ENCODE measurements at places on chromosomes 7 and 10.

DNA sequence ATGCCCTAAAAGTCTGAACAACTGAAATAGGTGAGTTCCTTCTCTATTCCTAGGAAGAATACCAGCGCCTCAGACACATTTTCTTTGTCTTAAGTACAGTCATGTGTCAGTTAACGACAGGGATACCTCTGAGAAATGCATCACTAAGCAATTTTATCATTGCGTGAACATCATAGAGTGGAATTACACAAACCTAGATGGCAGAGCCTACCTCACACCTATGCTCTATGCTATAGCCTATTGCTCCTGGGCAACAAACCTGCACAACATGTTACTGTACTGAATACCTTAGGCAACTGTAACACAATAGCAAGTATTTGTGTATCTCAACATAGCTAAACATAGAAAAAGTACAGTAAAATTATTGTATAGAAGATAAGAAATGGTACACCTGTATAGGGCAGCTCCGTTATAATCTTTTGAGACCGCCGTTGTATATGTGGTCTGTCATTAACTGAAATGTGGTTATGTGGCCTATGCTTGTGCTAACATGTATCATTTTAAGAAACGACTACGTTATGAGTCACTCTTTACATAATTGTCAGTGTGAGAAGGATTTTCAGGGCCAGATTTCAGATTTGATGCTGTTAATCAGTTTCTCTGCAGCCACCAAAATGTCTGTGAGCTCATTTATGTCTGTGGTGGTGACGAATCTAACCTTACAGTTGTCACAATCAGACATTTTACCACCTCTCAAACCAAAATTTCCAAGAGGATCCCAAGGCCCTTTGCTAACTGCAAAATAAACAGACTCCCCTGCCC lies 66.1 kb upstream of the STK17A start:
- no peak overlapping the region for H3K27ac ChIP-seq
- no peaks in the 10 kb centered on the region for H3K4me1 ChIP-seq
- no peaks in the 10 kb centered on the region for H3K27me3 ChIP-seq
- H3K36me3 ChIP-seq, result no peaks in the 10 kb centered on the region
- no peak overlapping the region for H3K4me3 ChIP-seq
- no peak for DNase-seq

DNA sequence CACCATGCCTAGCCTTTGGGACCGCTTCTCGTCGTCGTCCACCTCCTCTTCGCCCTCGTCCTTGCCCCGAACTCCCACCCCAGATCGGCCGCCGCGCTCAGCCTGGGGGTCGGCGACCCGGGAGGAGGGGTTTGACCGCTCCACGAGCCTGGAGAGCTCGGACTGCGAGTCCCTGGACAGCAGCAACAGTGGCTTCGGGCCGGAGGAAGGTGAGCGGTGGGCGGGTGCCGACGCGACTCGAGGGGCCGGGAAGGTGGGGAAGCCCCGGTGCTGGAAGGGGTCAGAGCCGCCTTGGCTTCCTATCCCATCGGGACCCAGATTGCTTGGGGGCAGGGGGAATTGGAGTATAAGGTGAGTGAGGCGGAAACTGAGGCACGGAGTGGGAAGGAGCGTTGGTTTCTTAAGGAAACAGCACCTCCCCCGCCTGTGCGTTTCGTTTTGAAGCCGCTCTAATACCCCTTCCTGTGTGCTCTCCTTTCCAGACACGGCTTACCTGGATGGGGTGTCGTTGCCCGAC lies 547 bp downstream of the DDIT4 start:
- no peak for DNase-seq
- H3K36me3 ChIP-seq, result peaks cover 3% of the 10 kb centered on the region
- no peaks in the 10 kb centered on the region for H3K27me3 ChIP-seq

DNA sequence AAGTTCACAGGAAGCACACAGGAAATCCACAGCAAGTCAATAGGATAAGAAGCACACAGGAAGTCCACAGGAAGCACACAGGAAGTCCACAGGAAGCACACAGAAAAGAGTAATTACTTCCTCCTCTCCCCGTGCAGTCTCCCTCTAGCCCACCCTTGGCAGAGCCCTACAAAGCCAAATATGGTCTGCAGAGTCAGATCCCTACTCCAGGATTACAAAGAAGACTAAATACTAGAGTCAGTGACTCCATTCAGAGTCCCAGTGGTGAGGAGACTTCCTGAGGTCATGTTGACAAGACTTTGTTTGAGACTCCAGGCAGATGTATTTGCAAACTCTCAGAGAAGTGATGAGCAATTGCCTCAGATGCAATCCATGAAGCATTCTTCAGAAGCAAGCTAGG lies 398.6 kb upstream of the AUTS2 start:
- no peaks in the 10 kb centered on the region for H3K27me3 ChIP-seq
- H3K36me3 ChIP-seq, result no peaks in the 10 kb centered on the region

DNA sequence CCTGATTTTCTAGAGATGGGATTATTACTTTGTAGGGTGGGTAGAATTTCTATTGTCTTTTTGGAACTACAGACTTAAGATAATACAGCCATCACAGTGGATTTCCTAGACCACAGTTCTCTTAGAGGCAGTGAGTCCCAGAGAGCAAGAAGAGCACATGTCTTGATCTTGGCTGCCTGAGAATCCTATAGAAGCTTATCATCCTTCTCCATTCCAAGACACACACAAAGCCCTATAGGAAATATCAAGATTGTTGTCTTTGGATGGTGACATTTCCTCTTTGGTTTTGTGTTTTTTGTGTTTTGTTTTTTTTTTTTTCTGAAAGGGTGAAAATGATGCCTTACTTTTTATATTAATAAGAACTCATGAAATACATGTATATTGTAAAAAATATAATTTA lies 143.1 kb downstream of the AHR start:
- H3K4me1 ChIP-seq, result peaks cover 7% of the 10 kb centered on the region
- H3K36me3 ChIP-seq, result no peaks in the 10 kb centered on the region
- no peaks in the 10 kb centered on the region for H3K27me3 ChIP-seq
- no peak overlapping the region for H3K27ac ChIP-seq
- no peak for DNase-seq

- no peaks in the 10 kb centered on the region for H3K27me3 ChIP-seq
- H3K36me3 ChIP-seq, result no peaks in the 10 kb centered on the region
- H3K4me3 ChIP-seq, result no peak overlapping the region
- no peaks in the 10 kb centered on the region for H3K4me1 ChIP-seq
- H3K27ac ChIP-seq, result no peak overlapping the region
- DNase-seq, result no peak
Observed at GRCh38 chr7:9488555-9488954, 1055.1 kb downstream of the NXPH1 start.

GRCh38 chr10:79028451-79029010 lies 40.2 kb upstream of the ZMIZ1 start:
- no peak overlapping the region for H3K4me3 ChIP-seq
- H3K36me3 ChIP-seq, result no peaks in the 10 kb centered on the region
- no peaks in the 10 kb centered on the region for H3K4me1 ChIP-seq
- no peaks in the 10 kb centered on the region for H3K27me3 ChIP-seq
- no peak overlapping the region for H3K27ac ChIP-seq

- no peak overlapping the region for H3K4me3 ChIP-seq
- H3K27me3 ChIP-seq, result no peaks in the 10 kb centered on the region
- no peak for DNase-seq
Observed at GRCh38 chr7:148747274-148747673, 48.6 kb downstream of the CUL1 start.

- no peaks in the 10 kb centered on the region for H3K36me3 ChIP-seq
- no peak overlapping the region for H3K4me3 ChIP-seq
- no peaks in the 10 kb centered on the region for H3K27me3 ChIP-seq
- DNase-seq, result no peak
- H3K4me1 ChIP-seq, result no peaks in the 10 kb centered on the region
Observed at GRCh38 chr10:116124777-116125176, 148.2 kb downstream of the GFRA1 start.

DNA sequence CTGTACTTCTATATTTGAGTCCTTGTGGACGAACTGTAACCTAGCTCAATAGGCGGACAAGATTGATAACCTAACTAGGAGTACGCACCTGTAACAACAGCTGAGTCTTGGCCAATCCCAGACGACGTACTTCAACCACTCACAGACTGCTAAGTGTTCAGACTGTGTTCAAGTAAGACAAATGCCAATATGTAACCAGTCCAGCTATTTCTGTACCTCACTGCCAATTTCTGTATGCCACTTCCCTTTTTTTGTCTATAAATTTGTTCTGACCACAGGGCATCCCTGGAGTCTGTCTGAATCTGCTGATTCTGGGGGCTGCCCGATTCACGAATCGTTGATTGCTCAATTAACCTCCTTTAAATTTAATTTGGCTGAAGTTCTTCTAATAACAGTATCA lies 32.2 kb downstream of the HACD1 start:
- no peaks in the 10 kb centered on the region for H3K4me1 ChIP-seq
- no peak overlapping the region for H3K4me3 ChIP-seq
- no peak for DNase-seq
- H3K27me3 ChIP-seq, result no peaks in the 10 kb centered on the region
- H3K27ac ChIP-seq, result no peak overlapping the region
- H3K36me3 ChIP-seq, result no peaks in the 10 kb centered on the region

DNA sequence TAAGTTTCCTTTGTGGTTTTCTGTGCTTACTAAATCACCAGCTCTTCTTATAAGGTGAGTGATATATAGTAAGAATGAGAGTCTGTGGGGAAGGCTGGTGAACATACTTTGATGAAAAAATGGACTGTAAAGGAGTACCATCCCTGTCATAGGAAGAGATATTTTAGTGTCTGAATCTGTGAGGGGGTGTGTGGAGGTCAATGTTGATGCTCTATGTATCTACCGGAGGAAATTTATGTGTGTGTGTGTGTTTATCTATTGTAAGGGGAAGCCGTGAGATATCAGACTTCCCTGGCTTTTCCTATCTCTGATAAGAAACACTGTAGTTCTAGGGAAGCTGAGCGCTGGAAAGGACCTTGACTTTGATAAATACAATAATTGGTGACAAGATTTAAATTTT lies 179.0 kb downstream of the PCDH15 start:
- H3K4me1 ChIP-seq, result no peaks in the 10 kb centered on the region
- H3K36me3 ChIP-seq, result no peaks in the 10 kb centered on the region
- H3K27ac ChIP-seq, result no peak overlapping the region
- no peak overlapping the region for H3K4me3 ChIP-seq
- DNase-seq, result no peak
- H3K27me3 ChIP-seq, result no peaks in the 10 kb centered on the region

- H3K27ac ChIP-seq, result no peak overlapping the region
- no peaks in the 10 kb centered on the region for H3K4me1 ChIP-seq
- no peaks in the 10 kb centered on the region for H3K36me3 ChIP-seq
- no peaks in the 10 kb centered on the region for H3K27me3 ChIP-seq
- no peak for DNase-seq
Observed at GRCh38 chr7:137443616-137444015, 100.1 kb upstream of the PTN start.

DNA sequence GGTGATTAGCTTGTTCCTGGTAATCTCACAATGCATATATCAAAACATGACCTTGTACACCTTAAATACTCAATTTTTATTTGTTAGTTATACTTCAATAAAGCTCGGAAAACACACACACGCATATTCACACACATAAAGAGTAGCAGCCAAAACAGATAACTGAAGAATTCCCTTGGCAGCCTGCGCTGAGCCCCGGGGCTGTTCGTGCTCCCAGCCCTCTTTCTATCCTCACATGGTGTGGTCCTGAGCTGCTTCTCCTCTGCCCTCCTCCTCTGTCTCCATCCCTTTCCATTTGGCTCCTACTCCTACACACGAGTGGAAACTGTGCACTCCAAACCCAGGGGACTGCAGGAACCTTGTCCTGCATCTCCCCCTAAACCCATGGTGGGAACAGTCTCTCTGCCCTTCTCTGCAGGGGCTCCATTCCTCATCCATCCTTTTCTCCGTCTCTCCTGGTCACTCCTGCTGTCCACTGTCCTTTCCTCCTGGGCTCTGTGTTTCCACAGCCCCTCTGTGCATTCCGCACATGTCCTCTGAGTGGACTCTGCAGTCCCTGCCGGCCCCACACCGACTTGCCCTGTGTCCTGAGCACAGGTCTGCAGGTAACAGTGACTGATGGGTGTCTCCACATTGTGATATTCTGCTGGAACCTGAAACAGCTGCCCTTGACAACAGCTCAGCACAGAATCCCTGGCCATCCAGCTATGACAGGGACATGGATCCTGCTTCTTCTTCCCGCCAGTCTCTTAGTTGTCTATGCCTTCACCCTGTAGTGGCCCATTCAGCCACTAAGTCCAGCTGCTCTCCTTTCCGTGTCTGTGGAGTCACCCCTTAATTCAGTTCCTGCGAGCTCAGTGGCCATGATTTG lies 216.8 kb upstream of the ZNF32 start:
- H3K4me3 ChIP-seq, result no peak overlapping the region
- H3K27ac ChIP-seq, result no peak overlapping the region
- H3K36me3 ChIP-seq, result no peaks in the 10 kb centered on the region
- DNase-seq, result no peak
- no peaks in the 10 kb centered on the region for H3K27me3 ChIP-seq
- peaks cover 27% of the 10 kb centered on the region for H3K4me1 ChIP-seq

DNA sequence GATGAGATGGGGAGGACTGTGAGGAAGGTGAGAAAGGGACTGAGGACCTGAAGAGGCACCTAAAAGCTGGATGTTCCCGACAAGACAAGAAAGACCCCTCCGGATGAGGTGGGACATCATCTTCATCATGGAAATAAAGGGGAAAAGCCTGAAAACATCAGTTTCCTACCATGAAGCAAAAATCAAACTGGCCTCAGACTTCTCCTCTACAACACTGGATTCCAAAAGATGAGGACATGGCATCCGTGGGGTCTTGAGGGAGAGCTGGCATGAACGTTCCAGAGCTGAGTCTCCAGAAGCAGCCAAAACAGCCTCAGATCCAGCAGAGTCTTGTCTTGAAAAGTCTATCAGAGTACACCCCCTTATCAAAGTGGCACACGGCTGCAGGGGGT lies 44.5 kb downstream of the DIP2C start:
- no peaks in the 10 kb centered on the region for H3K27me3 ChIP-seq
- no peaks in the 10 kb centered on the region for H3K36me3 ChIP-seq
- DNase-seq, result no peak
- H3K4me1 ChIP-seq, result no peaks in the 10 kb centered on the region
- H3K27ac ChIP-seq, result no peak overlapping the region

DNA sequence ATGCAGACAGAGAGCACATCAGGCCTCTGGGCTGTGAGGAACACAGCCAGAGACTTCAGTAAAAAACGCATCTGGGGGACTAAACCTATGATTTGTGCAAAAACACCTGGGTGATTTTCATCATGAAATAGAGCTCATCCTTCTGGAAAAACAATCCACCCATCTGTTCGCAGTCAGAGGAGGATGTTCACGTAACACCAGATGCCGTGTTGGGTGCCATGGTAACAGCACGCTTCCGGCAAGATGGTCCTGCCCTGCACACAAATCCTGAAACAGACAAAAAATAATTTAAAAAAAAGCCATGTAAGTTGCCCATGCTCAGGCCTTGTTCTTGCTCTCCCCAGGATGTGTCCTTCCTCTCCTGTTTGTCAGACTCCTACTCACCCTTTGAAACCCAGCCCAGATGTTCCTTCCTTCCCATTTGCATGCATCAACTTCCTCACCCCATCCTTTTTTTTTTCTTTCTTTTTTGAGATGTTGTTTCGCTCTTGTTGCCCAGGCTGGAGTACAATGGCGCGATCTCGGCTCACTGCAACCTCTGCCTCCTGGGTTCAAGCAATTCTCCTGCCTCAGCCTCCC lies 28.3 kb upstream of the GNA12 start:
- H3K36me3 ChIP-seq, result no peaks in the 10 kb centered on the region
- H3K27me3 ChIP-seq, result no peaks in the 10 kb centered on the region
- H3K27ac ChIP-seq, result no peak overlapping the region
- no peaks in the 10 kb centered on the region for H3K4me1 ChIP-seq
